ENCODE measurements at places on chromosomes 2 and 18.

DNA sequence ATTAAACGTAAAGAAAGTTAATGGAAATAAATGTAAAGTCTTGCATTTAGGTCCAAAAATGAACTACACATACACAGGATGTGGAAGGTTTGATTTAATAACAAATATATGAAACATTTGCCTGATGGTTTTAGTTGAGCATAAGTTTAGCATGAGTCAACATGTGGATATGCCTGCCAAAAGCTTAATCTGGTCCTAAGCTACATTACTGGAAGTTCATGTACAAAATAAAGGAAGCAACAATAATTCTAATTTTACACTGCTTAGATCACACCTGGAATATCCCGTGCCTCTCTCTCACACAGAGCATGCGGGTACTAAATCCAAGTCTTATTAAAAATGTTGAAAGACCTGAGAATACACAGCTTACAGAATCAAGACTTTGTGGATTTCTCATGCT lies 276.5 kb upstream of the NRP2 start:
- DNase-seq, result no peak

- DNase-seq, result no peak
Measured at GRCh38 chr18:9716780-9717563, 8.9 kb downstream of the RAB31 start.

GRCh38 chr2:118065015-118065706 lies 23.1 kb upstream of the INSIG2 start:
- no peak for DNase-seq

- no peak for DNase-seq
Measured at GRCh38 chr18:45324495-45325113, 290.7 kb upstream of the SLC14A2 start.

DNA sequence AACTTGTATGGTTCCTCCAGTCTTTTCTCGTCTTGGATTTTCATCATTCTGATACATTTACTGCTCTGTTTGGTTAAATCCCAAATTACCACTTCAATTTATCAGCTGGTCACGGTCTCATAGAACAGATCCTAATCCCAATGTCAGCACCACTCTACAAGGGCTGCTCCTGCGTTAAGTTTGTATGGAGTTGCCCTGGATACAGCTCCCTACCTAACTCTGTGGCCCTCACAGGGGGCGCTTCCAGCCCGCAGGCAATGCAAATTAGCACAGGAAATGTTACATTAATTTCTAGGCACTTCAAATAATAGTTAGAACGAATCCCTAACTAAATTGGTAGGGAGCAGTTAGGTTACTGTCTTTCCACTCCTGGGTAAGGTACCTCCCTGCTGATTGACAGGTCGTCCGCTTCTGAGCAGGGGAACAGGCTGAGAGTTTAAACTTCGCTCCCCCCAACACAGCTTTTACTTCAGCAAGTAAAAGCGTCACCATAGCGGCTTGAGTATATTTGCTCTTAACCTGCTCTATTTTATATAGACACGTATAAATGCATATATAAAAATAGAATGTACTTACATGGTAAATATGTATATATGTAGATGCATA lies 238.5 kb upstream of the FANCL start:
- DNase-seq, result no peak

DNA sequence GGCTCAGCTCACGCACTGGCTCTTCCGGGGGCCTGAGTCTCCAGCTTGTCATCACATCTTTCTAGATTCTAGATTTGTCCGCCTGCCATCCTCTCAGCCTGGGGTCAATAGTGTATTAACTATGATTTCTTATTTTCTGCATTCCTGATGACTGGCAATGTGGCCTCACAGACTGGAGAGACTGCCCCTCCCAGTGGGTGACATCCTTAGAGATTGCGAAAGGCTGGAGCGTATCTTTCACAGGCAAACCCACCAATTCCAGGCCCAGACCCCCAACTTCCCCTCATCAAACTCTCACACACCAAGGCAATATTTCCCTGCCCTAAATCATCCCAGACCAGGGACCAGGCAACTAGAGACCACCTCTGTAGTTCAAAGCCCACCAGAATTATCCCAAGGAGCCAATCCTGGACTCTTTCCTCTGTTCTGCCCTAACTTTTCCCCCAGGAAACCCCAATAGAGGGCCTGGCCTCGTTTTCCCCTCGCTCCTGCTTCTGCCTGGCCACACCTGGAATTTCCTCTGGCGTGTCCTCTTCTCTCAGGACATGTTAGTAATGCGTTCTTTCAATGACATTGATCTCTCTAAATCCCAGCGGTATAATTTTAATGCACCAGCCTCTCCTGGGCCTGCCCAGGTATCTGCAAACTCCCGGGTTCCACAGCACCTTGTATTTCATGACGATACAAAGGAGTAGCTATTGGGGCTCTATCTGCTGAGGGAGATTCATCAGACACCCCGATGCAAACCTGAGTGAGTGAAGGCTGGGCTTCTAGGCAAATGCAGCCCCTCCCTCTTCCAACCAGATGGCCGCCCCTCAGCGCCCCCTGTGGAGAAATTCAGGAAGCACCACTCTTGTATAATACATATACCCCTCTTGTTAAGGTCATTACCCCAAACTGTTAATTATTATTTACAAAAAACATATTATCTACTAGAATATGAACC lies 2.4 kb upstream of the KCNF1 start:
- DNase-seq, result peak; percentile 30

GRCh38 chr2:31075941-31076590 lies 62.2 kb downstream of the GALNT14 start:
- DNase-seq, result no peak

- DNase-seq, result no peak
Measured at GRCh38 chr2:2921011-2921720, 456.5 kb downstream of the EIPR1 start.

GRCh38 chr2:198880421-198880820 lies 577.3 kb downstream of the SATB2 start:
- DNase-seq, result no peak

- no peak for DNase-seq
Measured at GRCh38 chr2:150122871-150123613, 364.4 kb downstream of the RND3 start.

DNA sequence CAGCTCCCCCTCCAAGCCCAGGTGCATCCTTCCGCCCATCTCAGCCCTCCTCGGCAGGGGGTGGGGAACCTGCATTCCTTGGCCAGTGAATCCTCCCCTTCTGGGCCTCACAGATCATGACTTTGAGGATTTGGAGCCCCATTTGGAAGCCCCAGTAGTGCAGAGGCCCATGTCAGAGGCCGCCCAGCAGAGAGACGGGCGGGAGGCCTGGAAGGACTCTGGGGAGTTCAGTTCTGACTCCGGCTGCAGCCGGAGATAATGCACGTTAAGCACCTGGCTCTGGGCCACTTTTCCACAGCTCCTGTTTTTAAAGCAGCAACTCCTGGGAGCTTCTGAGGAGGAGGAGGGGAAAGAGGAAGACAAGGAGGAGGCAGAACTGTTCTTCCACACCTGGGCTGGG lies 14.9 kb downstream of the ATOH8 start:
- DNase-seq, result no peak

Data from activated CD4-positive, alpha-beta T cell treated with anti-CD3 and anti-CD28 coated beads, Interleukin-2, amount 50 U/mL, for 48 hours (primary cell).